ENCODE measurements at places on chromosomes 7 and 10.
A peak's percentile ranks its signal among the peaks of the same experiment; 100 is the strongest.

DNA sequence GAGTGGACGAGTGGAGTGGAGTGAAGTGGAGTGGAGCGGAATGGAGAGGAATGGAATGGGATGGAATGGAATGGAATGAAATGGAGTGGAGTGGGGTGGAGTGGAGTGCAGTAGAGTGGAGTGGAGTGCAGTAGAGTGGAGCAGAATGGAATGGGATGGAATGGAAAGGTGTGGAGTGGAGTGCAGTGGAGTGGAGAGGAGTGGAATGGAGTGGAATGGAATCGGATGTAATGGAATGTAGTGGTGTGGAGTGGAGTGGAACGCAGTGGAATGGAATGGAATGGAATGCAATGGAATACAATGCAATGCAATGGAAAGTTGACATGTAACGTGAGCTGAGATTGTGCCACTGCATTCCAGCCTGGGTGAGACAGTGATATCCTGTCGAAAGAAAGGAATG is 46.4 kb downstream of the ZNF716 start:
- H3K36me3 ChIP-seq = no peaks in the 10 kb centered on the region
- H3K27ac ChIP-seq = no peak overlapping the region
- H3K4me1 ChIP-seq = no peaks in the 10 kb centered on the region
- no peak for DNase-seq
- no peaks in the 10 kb centered on the region for H3K27me3 ChIP-seq

GRCh38 chr10:125411724-125412123 is 251.4 kb upstream of the CTBP2 start:
- H3K36me3 ChIP-seq = no peaks in the 10 kb centered on the region
- no peak overlapping the region for H3K27ac ChIP-seq
- H3K4me1 ChIP-seq = no peaks in the 10 kb centered on the region
- H3K4me3 ChIP-seq = no peak overlapping the region
- no peak for DNase-seq

DNA sequence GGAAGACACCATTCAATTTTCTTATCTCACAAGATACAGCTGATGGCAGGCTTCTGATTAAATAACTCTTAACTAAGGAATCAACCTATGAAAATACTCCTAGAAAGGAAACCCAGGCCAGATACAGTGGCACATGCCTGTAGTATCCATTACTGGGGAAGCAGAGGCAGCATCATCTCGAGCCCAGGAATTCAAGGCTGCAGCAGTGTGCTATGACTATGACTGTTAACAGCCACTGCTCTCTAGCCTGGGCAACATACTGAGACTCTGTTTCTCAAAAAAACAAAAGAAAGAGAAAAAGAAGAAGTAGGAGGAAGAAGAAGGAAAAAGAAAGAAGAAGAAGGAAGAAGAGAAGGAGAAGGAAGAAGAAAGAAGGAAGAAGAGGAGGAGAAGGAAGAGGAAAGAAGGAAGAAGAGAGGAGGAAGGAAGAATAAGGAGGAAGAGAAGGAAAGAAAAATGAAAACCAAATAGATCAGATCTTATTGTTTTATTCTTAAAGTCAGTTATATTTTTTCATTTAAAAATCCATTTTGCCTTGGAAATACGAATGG is 18.0 kb downstream of the DPY19L1 start:
- H3K4me3 ChIP-seq = no peak overlapping the region
- DNase-seq = no peak
- H3K36me3 ChIP-seq = no peaks in the 10 kb centered on the region
- H3K27ac ChIP-seq = no peak overlapping the region
- H3K27me3 ChIP-seq = no peaks in the 10 kb centered on the region

- no peaks in the 10 kb centered on the region for H3K36me3 ChIP-seq
- peak within 1 kb of the TSS; percentile 87 for H3K27ac ChIP-seq
- peaks cover 15% of the 10 kb centered on the region for H3K4me1 ChIP-seq
- H3K4me3 ChIP-seq = peak within 1 kb of the TSS; percentile 99
- H3K27me3 ChIP-seq = peaks cover 4% of the 10 kb centered on the region
Observed at GRCh38 chr10:96129387-96130325, at the start of gene ZNF518A. TSS of gene ZNF518A (plus strand) at chr10:96130297. CDS start at chr10:96156323, 26,026 bp downstream.

GRCh38 chr10:59099481-59099880 is 77.0 kb upstream of the PHYHIPL start:
- no peaks in the 10 kb centered on the region for H3K36me3 ChIP-seq
- no peak for DNase-seq
- no peaks in the 10 kb centered on the region for H3K4me1 ChIP-seq

DNA sequence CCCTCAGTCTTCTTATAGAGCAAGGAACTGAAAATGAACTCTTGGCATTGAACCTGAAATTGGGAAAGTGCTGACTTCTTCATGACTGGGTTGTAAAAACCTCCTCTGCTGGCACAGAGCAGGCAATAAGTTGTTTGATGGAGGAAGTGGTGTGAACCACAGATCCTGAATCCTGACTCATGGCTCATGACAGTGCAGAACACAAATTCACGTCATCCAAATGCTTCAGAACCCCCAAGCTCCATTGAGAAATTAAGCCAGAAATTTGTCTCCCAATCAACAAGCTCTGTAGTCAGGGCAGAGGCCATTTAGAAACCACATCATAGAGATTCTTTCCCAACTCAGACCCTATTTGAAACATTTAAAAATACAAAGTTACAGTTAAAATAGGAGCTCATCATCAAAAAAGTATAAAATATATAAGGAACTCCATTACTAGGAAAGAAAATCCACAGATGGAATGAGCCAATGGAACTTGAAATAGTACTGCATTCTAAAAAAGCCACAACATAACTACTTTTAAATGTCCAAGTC is 10.3 kb upstream of the STK17A start:
- H3K4me3 ChIP-seq = no peak overlapping the region
- no peaks in the 10 kb centered on the region for H3K4me1 ChIP-seq
- no peak overlapping the region for H3K27ac ChIP-seq
- no peak for DNase-seq
- H3K36me3 ChIP-seq = no peaks in the 10 kb centered on the region

GRCh38 chr7:107253599-107253998 is 84.8 kb downstream of the HBP1 start:
- no peak overlapping the region for H3K27ac ChIP-seq
- no peaks in the 10 kb centered on the region for H3K4me1 ChIP-seq
- H3K4me3 ChIP-seq = no peak overlapping the region
- DNase-seq = no peak

- H3K36me3 ChIP-seq = no peaks in the 10 kb centered on the region
- no peaks in the 10 kb centered on the region for H3K27me3 ChIP-seq
- peak; percentile 10 for DNase-seq
- no peak overlapping the region for H3K4me3 ChIP-seq
Observed at GRCh38 chr10:131571865-131572264, 260.3 kb upstream of the TCERG1L start.

DNA sequence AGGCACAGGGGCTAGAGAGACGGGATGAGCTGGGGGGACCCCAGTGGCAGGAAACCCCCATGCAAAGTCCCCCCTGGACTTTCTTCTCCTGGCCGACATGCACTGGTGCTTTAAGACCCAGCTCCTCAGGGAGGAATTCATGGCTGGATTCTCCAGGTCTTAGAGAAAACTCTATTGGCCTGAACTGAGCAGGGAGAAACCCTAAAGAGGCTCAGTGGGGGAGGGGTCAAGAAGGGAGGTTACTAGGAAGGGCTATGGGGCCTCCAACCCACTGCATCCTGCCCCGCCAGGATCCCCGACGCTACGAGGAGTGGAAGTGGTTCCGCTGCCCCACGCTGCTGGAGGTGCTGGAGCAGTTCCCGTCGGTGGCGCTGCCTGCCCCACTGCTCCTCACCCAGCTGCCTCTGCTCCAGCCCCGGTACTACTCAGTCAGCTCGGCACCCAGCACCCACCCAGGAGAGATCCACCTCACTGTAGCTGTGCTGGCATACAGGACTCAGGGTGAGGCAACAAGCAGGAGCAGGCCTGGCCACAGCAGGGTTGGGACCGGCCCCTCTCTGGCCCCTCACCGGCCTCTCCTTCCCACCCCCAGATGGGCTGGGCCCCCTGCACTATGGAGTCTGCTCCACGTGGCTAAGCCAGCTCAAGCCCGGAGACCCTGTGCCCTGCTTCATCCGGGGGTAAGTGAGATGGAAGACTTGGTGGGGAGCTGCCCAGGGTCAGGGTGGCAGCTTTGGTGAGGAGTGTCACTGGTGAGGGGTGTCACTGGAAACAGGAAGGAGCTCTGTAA is 13.8 kb downstream of the ATG9B start:
- H3K4me3 ChIP-seq = no peak overlapping the region
- no peak for DNase-seq
- no peaks in the 10 kb centered on the region for H3K36me3 ChIP-seq

- peak; percentile 85 for DNase-seq
- no peak overlapping the region for H3K27ac ChIP-seq
- H3K4me1 ChIP-seq = no peaks in the 10 kb centered on the region
- peaks cover 39% of the 10 kb centered on the region for H3K36me3 ChIP-seq
- H3K27me3 ChIP-seq = no peaks in the 10 kb centered on the region
- no peak overlapping the region for H3K4me3 ChIP-seq
Observed at GRCh38 chr10:97759158-97759887, 12.5 kb downstream of the SFRP5 start.

GRCh38 chr10:113497198-113497597 is 55.7 kb upstream of the HABP2 start:
- no peak overlapping the region for H3K27ac ChIP-seq
- DNase-seq = no peak
- no peaks in the 10 kb centered on the region for H3K36me3 ChIP-seq
- no peak overlapping the region for H3K4me3 ChIP-seq
- H3K27me3 ChIP-seq = no peaks in the 10 kb centered on the region

DNA sequence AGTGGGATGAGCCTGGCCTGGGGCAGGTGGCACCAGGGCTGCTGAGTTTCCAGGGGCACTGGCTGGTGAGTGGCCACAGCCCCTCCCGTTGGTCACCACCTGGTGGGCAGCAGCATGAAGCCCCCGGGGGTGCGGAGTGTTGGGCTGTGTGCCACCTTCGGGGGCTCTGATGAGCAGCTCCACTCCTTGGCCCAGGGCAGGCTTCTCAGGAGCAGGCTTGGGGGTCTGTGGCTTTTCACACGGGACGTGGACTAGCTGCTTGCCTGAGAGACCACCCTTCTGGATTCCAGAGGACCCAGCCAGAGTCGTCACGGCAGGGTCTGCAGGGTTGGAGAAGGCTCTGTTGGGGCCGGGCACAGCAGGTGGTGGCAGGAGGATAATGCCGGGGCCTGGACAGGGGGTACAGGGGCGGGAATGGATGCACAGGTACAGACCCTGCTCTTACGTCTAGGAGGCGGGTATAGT is 193.1 kb downstream of the ADARB2 start:
- no peaks in the 10 kb centered on the region for H3K27me3 ChIP-seq
- H3K4me1 ChIP-seq = no peaks in the 10 kb centered on the region
- no peak overlapping the region for H3K4me3 ChIP-seq
- no peak for DNase-seq
- no peaks in the 10 kb centered on the region for H3K36me3 ChIP-seq
- no peak overlapping the region for H3K27ac ChIP-seq

GRCh38 chr10:89042562-89042961 is 52.0 kb downstream of the FAS start:
- no peak overlapping the region for H3K4me3 ChIP-seq
- no peaks in the 10 kb centered on the region for H3K27me3 ChIP-seq
- H3K36me3 ChIP-seq = no peaks in the 10 kb centered on the region

GRCh38 chr10:104487794-104488438 is 134.3 kb downstream of the CFAP58 start:
- no peak for DNase-seq
- no peaks in the 10 kb centered on the region for H3K27me3 ChIP-seq
- no peaks in the 10 kb centered on the region for H3K36me3 ChIP-seq
- no peak overlapping the region for H3K27ac ChIP-seq

GRCh38 chr7:103119791-103120291 is 29.1 kb downstream of the NAPEPLD start:
- H3K27ac ChIP-seq = no peak overlapping the region
- H3K4me1 ChIP-seq = no peaks in the 10 kb centered on the region
- peaks cover 31% of the 10 kb centered on the region for H3K36me3 ChIP-seq
- no peak for DNase-seq
- no peak overlapping the region for H3K4me3 ChIP-seq

DNA sequence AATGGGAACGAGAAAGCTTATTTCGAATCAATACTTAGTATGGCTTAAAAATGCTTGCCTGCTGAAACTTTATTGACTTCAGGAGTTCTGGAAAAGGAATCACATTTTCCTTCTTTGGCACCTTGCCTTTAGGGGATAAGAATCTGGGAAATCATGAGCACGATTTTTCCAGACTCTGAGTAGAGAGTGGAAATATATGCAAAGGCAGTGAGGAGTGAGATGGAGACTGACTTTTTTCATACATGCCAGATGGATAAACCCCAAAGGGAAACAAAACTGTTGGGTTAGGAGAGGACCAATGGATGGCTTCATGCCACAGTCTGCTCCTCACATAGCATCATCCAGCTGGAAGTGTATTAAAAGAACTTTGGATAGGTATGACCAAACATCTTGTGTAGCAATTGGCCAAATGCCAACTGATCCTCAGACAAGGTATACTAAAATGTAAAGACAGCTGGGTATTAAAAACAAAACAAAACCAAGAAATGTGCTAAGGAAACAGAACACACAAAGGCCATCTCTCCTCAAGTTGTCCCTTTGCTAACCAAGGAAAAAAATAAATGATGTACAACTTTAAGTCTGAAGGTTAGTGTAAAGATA is 1.7 kb downstream of the COL28A1 start:
- no peak for DNase-seq
- H3K36me3 ChIP-seq = no peaks in the 10 kb centered on the region
- H3K27me3 ChIP-seq = no peaks in the 10 kb centered on the region

DNA sequence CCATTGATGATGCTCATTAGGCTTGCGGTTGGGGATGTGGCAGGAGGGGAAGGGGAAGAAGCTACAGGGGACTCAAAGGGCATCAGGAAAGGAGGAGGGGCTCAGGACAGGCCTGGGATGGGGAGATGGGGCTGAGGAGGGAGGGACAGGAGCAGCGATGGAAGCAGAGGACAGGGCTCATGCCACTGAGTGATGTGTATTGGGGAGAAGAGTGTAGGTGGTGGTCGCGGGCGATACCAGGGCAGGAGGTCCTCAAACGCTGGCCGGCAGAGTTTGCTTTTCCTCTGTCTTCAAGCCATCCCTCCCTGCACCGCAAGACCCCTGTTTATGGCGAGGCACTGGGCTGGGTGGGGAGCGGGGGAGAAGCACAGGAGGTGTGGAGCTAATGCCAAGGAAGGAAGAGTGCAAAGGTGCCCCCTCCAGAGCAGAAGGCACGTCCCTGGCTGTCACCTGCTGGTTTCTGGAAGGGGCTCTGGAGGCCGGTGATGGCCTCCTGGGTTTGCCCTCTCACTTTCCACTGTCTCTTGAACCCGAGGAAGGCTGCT is 134.7 kb downstream of the SVIL start:
- no peak overlapping the region for H3K27ac ChIP-seq
- H3K4me1 ChIP-seq = no peaks in the 10 kb centered on the region
- H3K4me3 ChIP-seq = no peak overlapping the region
- H3K27me3 ChIP-seq = no peaks in the 10 kb centered on the region
- no peak for DNase-seq

- H3K36me3 ChIP-seq = no peaks in the 10 kb centered on the region
- DNase-seq = no peak
- no peak overlapping the region for H3K4me3 ChIP-seq
Observed at GRCh38 chr10:10477844-10478243, 539.8 kb upstream of the CELF2 start.

- peaks cover 12% of the 10 kb centered on the region for H3K36me3 ChIP-seq
- no peak overlapping the region for H3K27ac ChIP-seq
- H3K4me3 ChIP-seq = no peak overlapping the region
- no peaks in the 10 kb centered on the region for H3K27me3 ChIP-seq
- DNase-seq = peak; percentile 25
Observed at GRCh38 chr7:55193245-55193644, 171.9 kb upstream of the LANCL2 start.

GRCh38 chr7:42734568-42734967 is 177.3 kb downstream of the C7orf25 start:
- no peak overlapping the region for H3K27ac ChIP-seq
- H3K27me3 ChIP-seq = peaks cover 3% of the 10 kb centered on the region
- no peak for DNase-seq
- no peak overlapping the region for H3K4me3 ChIP-seq
- no peaks in the 10 kb centered on the region for H3K36me3 ChIP-seq

- no peaks in the 10 kb centered on the region for H3K36me3 ChIP-seq
- H3K4me3 ChIP-seq = no peak overlapping the region
- no peak overlapping the region for H3K27ac ChIP-seq
- H3K4me1 ChIP-seq = peaks cover 6% of the 10 kb centered on the region
- no peaks in the 10 kb centered on the region for H3K27me3 ChIP-seq
Observed at GRCh38 chr7:128427289-128427891, 17.6 kb upstream of the IMPDH1 start.
